ENCODE measurements at places on chromosomes 6 and 20.

GRCh38 chr20:32336918-32337347 lies 21.2 kb upstream of the ASXL1 start:
- no peak for DNase-seq

- DNase-seq: no peak
These were observed 56.1 kb downstream of the ADAT2 start for GRCh38 chr6:143394389-143394788.

DNA sequence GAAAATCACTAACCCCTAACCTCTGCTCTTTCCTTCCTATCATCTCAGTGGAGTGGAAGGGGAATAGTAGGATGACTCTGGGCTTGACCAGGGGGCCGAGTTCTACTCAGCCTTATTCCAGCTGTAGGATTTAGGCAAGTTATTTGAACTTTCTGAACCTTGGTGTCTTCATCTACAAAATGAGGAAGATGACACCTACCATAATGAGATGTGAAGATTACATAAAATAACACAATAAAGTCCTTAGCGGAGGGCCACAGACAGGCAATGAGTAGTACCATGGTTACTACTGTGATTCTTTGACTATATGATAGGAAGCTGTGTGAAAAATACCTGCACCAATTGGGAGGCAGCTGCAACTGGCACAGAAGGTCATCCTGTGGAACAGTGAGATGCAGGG lies 53.6 kb upstream of the PIM1 start:
- no peak for DNase-seq

- no peak for DNase-seq
These were observed 23.5 kb upstream of the PDE7B start for GRCh38 chr6:135828021-135828420.

- DNase-seq: peak; percentile 79
These were observed 722 bp downstream of the ISM1 start for GRCh38 chr20:13221673-13222318.

DNA sequence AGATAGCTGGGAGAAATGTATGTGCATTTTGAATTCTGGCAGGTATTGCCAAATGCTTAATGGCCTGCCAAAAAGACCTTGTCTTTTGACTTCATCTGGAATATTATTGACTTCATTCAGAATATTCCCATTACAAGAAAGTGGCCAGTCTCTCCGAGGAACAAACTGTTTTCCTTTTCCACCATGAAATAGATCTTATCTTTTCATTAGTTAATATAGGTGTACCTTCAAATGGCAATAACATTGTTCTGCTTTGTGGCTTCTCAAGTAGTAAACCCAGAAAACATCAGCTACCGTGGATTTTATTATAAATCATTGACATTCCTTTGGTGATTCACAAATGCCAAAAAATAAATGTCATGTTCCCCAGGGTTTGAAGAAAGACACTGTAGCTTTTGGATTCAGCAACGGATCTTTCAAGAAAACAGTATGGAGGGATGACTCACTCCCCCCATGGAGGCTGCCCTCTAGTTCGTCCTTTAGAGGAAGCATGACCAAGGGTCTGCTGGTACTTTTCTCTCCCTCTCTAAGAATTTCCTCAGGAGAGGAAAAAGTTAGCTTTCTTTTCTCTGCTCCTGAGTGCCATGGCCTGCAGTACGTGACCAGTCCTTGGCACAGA lies 1.1 kb upstream of the RNF182 start:
- DNase-seq: no peak

DNA sequence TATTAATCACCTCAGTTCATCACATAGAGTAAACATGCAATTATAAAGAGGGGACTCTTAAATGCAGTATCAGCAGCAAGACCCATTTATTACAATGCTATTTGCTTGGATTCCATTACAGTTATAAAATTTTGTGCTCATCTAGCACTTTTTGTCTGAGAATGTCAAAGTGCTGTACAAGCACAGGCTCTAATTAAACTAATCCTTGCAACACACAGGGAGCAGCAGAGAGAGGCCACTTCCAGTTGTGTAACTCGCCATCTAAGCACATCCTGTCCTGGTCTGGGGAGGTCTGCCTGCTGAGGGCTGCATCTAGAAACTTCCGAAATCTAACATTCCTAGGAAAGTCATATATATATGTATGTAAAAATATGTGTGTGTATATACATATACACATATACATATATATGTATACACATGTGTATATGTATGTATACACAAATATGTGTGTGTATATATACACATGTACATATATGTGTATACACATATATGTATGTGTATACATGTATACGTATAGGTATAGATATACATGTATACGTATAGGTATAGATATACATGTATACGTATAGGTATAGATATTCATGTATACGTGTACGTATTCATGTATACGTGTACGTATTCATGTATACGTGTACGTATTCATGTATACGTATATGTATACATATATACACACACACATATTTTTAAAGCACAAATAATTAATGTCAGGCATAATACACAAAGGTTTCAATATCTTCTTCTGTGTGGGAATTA lies 136.4 kb upstream of the JARID2 start:
- DNase-seq: no peak

Measured in activated T-cell treated with anti-CD3 and anti-CD28 coated beads, Interleukin-2, amount 50 U/mL, for 72 hours (primary cell).